Left cardiac atrium (tissue), 4 donors: ENCODE measurements at places on chromosomes 5 and 9. TPM values are rescaled to one million over a fixed set of nuclear protein-coding genes. Genes with fewer than 3 reads are reported as not detected.

GRCh38 chr5:138543730-138544104 is 681 bp upstream of the ETF1 start:
- DNase-seq, result no peak

GRCh38 chr5:77168161-77168878 is 42.2 kb upstream of the PDE8B start:
- DNase-seq, result peak; percentile 78

- no peak for DNase-seq
These were observed 11.0 kb downstream of the SPATA9 start for GRCh38 chr5:95671826-95672225.

GRCh38 chr5:55534436-55535198 is at the start of gene PLPP1:
PLPP1 (minus strand) TSS chr5:55534964; CDS start chr5:55534629, 335 bp downstream.
- DNase-seq, result peak; percentile 94

- DNase-seq, result peak; percentile 57
These were observed at the start of gene GRK6 for GRCh38 chr5:177426566-177427210. GRK6 (plus strand) TSS chr5:177426676; CDS start chr5:177426846, 170 bp downstream.

DNA sequence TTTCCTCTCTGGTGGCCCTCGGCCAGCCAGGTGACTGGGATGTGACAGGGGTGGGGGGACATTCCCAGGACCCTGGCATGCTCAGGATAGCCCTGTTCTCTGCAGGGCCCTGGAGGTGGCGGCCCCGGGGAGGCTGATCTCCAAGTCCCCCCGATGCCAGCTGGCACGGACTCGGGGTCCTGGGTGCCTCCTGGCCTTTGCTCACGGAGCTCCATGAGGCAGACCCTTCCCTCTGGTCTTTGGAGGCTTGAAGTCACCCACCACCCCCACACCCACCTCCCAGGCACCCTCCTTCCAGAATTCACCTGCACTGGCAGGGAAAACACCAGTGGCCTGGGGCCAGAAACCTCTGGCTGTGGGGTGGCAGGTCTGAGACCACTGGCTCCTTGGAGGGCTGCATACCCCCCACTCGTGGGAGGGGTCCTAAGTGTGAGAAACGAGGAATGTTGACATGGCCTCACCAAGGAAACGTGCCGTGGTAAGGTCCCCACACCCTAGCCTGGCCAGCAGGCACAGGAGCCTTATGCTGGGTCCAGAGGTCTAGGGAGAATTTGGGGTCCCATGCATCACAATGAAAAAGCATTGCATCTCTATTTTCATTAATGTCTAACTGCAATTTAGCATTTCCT is 130.8 kb upstream of the FAM120A start:
- DNase-seq, result no peak

DNA sequence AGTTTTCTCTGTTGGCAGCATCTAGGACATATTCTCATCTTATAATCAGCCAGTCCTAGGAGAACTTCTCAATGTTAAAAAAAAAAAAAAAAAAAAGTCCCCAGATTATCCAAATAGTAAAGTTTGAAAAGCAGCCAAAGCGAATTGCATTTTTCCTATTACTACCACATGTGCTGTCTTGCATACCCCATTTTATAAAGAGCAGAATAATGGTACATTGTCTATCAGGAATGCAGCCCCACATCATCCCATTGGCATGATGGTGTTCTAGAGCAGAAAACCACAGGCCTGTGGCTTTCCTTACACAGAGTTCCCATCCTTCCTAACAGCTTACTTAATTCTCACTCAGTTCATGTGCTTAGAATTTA is 381.6 kb downstream of the TMEM38B start:
- DNase-seq, result no peak

DNA sequence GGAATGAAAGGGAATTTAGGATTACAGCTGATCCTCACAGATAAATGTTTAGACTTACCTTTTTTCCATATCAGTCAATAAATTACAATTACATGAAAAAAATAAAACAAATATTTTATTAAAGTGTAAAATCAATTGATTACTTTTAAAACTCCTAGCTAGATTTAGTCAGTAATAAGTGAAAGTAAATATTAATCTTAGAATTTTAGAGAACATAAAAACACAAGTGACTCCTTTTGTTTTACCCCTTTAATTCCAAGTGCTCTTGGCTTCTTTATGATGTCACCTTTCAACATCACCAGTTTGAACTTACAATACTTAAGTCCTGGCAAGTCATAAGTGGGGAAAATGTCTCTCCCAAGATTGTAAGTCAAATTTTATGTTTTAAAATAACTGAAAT is at the start of gene CYLC2:
CYLC2 (plus strand) TSS at position 301 of the 400 bp plus-strand sequence; CDS start at position 349, 48 bp downstream.
- DNase-seq, result no peak

DNA sequence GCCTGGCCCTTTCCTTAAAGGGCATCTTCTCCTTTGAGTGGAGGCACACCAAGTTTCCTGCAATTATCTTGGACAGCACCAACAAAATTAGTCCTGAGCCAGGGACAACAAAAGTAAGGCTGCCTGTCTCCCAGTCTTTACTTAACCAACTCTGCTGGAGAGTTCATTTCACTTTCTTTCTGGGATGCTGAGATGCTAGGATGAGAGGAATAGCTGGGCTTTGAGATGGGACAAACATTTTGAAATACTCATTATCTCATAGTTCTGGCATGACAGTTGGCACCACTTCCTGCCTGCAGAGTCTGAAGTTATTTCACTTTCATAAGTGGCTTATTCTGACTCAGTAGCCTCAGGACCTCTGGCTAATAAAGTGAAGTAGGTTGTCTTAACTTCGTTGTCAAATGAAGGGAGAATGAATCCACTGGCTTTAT is 157.0 kb downstream of the C9orf152 start:
- peak; percentile 45 for DNase-seq

GRCh38 chr5:36552651-36553393 is 53.6 kb upstream of the SLC1A3 start:
- DNase-seq, result no peak

GRCh38 chr5:62299600-62299999 is 6.4 kb upstream of the KIF2A start:
- no peak for DNase-seq

DNA sequence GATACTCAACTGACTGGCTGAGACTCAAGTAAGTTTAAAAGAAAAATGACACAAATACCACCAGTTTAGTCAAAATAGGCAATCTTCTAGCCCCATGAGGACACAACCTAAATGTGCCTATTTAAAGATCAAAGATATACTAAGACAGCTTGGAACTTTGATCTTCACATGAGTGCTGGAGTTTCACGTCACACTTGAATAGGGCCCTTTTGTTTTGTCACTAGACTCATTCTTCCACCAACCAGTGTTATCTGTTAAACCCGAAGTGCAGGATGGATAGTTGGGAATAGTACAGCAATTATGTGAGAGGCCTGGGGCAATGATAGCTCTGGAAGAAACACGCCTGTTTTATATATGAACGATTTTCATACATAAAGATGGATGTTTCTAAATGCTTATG is 792.8 kb upstream of the NUDT12 start:
- DNase-seq, result no peak

DNA sequence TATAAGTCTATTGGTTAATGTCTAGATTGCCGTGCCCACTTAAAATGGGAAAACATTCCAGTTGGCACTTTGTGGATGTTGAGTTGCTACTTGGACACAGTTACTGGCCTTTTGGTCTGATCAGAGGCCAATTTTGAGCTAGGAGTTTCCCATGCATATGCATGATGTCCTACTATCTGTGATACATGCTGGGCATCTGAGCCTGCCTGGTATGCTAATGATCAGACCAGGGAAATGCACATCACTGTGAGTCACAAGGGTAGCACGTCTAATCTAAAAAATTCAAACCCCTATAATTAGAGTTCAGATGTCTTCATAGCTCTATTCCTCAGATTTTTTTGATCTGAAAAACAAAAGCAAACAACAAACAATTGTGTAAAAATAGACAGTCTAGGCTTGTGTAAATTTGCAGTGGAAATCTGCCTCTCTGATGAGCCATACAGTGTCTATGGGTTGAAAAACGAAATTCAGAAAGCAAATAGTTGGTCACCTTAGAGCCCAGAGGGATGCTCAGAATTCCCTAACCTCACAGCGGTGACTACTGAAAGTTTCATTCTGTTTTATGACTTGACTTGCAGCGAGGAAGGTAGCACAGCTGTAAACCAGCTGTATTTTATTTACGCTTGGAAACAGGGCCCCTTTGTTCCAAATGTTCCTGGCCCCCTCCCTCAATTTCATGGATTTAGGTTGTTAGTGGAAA is 37.3 kb downstream of the PALM2AKAP2 start:
- DNase-seq, result no peak

DNA sequence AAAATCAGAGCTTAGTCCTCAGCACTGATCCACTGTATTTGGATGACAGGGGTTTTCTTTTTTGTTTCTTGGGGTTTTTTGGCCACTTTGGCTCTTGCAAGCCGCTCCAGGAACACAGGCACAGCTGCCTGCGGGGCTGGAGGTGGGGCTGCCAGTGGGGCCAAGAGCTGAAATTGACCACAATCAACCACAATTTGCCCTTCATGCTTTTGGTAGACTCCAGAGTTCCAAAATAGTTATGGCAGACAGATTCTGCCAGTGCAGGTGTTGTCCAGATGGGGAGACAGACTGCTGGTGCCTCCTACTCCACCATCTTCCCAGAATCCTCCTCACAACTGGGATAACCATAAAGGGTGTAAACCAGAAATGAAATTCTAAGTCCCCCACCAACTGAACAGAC is 36.5 kb downstream of the PLEKHG4B start:
- DNase-seq, result no peak

GRCh38 chr5:149745-150485 is 41.4 kb upstream of the LRRC14B start:
- no peak for DNase-seq

DNA sequence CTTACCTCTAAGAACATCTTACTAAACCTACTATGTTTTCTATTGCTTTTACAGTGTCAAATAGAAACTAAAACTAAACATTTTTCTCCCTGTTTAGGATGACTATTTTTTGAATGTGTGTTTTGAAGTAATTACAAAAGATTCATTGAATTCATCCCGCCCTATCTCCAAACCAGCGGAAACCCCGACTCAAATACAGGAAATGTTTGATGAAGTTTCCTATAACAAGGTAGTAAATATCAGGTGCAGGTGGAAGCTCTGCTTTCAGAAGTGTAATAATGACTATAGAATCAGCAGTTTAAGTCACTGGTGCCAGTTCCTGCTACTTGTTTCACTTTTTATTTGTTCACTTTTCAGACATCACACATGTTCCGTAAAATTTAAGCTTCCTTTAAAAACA is 20.0 kb downstream of the ERAP2 start:
- no peak for DNase-seq

DNA sequence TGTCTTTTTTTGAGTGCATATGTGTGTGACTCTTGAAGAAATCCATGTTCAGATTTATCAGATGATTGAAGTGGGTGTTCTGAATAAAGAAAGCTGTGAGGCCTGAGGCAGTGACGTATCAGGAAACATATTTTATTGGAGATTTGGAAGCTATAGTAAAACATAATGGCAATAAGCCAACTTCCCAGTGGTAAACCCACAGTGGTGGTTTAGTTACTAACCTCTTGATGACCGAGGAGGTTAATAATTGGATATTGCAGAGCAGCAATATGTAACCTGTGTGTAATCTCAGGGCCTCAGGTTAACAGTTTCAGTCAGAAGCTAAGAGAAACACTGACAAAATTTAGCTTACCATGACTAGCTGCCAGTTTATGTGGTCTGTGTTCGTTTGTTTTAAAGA is 6.9 kb downstream of the RGMB start:
- DNase-seq, result no peak

DNA sequence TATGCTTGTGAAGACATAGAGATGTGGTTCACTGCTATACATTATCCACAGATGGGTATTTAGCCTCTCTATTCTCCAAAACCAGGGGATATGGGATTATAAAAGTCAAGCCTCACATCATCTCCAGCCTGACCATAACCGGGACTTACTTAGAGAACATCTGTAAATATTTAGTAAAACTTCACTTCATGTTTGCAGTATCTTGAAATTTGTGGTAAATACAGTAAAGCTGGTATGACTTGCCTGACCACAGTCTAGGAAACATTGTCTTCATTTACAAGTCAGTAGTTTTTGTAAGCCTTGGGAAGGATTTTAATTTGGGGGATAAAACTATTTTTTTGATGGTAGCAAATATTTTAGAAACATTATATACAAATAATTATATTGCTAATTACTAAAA is 64.2 kb downstream of the MAST4 start:
- DNase-seq, result no peak

GRCh38 chr9:133702798-133703590 is 35.2 kb downstream of the SARDH start:
- peak; percentile 26 for DNase-seq

GRCh38 chr5:133670336-133670735 is 58.0 kb upstream of the FSTL4 start:
- DNase-seq, result no peak

DNA sequence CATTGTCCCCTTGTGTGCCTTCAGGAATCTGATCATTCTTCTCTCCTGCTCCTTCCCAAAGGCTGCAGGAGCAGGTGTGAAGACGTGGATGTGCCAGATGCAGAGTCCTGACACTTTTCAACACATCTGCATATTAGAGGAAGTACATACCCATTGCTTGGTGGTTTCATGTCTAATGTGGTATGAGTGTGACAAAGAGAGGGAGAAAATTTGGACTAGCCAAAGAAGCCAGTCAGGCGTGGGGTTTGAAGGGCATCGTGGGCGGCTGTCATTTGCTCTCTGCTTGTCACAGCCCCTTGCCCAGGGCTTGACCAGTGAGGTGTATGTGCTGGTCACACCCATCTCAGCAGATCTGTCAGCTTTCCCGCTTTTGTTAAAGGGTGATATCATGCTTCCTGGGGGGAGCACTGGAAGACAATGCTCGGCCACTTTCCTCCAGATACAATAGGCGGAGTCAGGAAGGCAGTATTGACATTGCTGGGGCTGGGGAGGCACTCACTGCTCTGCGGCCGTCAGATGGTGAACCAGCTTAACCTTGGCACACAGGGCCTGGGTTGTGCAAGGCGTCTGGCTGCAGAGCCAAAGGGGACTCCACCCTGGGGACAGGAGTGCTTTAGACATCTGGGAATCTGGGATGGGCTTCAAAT is 8.6 kb downstream of the TEK start:
- peak; percentile 89 for DNase-seq

Gene SHOC1
- total RNA-seq, result not detected

Gene CTSV
- total RNA-seq, result not detected

Gene LCN9
- total RNA-seq, result not detected

Gene SPATA6L
- total RNA-seq, result 0.56 TPM

Gene ENTREP1
- total RNA-seq, result 12.0 TPM

Gene BTNL8
- total RNA-seq, result not detected

Gene CTXN3
- not detected for total RNA-seq

Gene FAM219A
- total RNA-seq, result 22.7 TPM

Gene TMEFF1
- total RNA-seq, result not detected

Gene SPATA31E1
- total RNA-seq, result not detected

Gene C5orf46
- total RNA-seq, result 2.7 TPM

Gene LCN1
- 2.0 TPM for total RNA-seq
